ENCODE measurements at places on chromosomes 7 and 10.

GRCh38 chr10:61890430-61890829, 11.1 kb upstream of the ARID5B start:
- DNase-seq = no peak

DNA sequence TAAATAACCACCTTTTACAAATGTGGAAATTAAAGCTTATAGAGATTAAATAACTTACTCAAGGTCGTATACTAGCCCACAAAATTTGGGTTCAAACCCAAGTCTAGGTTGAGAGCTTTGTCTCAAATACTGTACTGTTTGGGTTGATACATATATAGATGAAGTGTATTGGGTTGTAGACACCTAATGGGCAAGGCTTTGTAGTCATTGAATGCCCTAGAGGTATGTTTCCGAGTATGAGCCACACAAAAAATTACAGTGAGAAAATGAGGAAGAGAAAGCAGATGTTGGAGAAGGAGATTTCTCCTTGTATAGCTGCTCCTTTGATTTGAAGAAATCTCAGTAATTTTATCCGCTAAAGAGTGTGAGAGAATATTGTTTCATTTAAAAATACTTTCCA, 60.6 kb downstream of the C1GALT1 start:
- no peak for DNase-seq

DNA sequence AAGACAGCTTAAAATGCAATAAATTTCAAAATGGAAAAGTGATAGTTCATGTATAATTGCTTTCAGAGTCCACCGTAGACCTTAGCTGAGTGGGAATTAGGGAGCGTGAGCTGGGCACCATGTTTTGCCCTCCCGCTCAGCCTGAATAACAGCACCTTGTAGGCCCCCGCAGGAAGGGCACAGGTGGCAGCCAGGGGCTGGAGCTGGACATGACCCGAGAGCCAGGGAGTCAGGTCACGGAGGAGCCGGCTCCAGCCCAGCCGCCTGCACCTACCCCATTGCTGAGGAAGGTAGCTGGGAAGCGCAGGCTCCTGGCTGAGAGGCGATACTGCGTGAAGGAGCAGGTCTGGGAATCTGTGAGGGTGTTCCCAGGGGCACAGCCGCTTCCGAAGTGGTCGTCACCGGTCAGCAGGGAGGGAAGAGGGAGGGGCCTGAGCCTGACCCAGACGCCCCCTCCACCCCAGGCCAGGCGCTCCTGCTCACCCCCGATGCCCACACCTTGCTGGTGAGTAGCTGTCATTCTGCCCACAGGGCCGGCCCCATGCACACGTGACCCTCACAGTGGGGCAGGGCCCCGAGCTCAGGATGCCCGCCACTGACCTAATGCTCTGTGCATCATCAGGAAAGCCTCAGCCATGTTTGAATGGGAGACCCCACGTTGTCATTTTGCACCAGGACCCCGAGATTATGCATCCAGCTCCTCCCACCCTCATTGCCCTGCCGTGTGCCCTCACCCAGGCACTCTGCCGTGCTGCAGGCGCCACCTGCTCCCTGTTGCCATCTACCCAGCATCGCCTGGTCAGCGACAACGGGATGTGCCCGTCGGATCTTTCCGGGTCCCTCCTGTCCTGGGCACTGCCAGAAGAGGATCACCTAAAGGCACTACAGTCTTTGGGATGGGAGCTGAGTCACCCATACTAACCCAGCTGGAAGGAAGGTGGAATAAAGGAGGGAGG, 129.2 kb upstream of the TCERG1L start:
- no peak for DNase-seq

- DNase-seq = no peak
Measured at GRCh38 chr7:110418659-110419280, 672.2 kb upstream of the LRRN3 start.

GRCh38 chr7:13602036-13602435, 387.4 kb downstream of the ETV1 start:
- DNase-seq = no peak

- no peak for DNase-seq
Measured at GRCh38 chr10:124138883-124139348, 45.5 kb upstream of the CHST15 start.

DNA sequence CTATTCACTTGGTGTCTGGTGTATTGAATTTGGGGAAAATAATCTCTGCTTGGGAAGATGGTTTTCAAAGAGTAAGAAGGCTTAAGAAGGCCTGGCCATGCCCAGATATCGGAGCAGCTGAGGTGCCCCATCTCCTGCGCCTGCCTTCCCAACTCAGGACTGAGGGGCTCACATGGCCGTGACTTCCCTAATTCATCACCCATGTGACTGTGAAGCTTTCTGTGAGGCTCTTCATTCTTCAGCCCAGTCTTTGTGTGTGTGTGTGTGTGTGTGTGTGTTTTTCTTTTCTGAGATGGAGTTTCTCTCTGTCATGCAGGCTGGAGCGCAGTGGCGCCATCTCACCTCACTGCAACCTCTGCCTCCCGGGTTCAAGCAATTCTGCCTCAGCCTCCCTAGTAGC, 53.2 kb downstream of the PROSER2 start:
- DNase-seq = no peak

DNA sequence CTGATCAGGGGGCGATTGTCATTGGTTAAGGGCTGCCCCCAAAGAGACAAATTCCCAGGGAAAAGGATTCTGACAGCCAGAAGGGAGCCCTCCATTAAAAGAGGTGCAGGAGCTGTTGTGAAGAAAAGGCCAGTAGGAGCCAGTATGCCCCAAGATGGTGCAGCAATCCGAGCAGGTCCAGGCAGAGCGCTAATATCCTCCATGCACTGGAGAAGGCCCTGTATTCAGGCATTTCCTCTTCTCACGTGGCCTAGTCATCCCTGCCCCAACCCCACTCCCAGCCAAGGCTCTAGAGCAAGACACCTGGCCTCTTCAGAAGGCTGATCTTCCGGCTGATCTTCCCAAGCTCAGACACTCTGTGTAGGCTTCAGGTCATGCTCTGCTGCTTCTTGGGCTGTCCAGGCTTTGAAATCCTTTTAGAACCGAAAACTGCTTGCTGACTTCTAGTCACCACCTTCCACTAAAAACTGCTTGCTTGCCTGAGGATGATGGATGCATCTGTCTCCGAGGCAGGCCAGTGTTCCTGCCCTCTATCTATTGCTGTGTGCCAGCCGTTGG, 77.4 kb downstream of the CYP26A1 start:
- DNase-seq = no peak

DNA sequence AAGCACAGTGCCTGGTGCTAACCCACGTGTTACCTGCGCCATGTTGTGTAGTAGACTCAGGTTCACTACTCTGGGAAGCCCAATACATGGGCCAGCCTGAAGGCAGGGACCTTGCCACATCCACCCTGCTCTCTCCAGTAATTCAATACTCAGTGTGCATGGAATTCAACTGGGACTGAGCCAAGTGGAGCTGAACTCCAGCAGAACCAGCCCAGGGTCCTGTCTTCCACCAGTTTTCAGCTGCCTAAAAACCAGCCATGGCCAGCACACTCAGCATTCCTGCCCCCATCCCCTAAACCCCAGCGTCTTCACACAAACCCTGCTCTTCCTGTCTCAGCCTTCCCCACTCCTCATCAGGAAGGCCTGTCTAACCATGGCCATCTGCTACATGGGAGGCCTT, 15.4 kb downstream of the FGF8 start:
- DNase-seq = no peak

DNA sequence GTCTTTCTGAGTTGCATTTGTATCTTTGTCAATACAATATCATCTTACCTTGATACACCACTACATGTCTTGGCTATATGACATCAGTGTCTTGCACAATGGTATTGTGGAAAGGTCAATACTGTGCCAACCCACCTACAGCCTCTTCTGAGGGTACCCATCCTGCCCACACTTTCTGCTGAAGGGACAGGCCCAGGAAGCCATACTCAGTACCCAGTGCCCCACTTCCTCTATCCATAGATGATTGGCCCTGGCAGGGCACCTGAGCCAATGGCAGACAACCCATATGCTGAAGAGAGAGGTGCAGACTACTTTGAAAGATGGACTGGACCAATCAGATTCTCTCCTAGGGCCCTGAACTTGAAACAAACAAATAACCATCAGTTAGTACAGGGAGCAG, 152.0 kb upstream of the ADO start:
- DNase-seq = no peak

- DNase-seq = no peak
Measured at GRCh38 chr7:27863880-27864279, 123.9 kb downstream of the TAX1BP1 start.

- no peak for DNase-seq
Measured at GRCh38 chr7:105046414-105046813, 32.4 kb downstream of the KMT2E start.

DNA sequence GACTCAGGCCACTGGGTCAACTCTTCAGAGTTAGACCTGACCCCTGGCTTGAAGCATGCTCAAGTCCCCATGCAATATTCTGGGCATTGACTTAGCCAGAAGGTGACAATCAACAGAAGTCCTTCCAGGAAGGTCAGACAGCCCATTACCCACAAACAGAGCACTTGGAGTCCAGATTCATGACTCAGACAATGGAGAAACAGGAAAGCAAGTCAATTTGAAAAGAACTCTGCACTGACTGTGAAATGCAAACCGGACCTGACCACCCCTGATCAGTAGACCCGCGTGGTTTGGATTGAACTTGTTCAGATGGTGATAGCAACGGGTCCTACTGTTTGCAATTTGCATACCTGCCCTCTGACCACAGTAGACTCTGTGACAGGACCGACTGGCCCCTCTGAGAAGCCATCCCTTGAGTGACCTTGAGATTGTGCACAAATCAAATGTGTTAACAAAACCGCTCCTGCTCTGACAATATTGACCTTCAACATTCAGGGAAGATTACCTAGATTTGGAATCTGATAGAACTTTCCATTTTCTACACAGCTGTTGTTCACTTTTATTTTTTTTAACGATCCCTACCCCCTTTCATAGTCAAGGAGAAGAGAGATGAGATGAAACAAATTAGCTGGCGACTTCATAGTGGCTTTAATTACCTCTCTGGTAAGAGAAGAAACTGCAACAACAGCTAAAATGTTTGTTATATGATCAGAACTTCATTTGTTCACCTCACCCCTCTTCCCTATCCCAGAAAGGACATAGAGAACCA, 138.7 kb downstream of the NRP1 start:
- no peak for DNase-seq

- DNase-seq = no peak
Measured at GRCh38 chr7:129122751-129123509, 21.6 kb upstream of the TSPAN33 start.

DNA sequence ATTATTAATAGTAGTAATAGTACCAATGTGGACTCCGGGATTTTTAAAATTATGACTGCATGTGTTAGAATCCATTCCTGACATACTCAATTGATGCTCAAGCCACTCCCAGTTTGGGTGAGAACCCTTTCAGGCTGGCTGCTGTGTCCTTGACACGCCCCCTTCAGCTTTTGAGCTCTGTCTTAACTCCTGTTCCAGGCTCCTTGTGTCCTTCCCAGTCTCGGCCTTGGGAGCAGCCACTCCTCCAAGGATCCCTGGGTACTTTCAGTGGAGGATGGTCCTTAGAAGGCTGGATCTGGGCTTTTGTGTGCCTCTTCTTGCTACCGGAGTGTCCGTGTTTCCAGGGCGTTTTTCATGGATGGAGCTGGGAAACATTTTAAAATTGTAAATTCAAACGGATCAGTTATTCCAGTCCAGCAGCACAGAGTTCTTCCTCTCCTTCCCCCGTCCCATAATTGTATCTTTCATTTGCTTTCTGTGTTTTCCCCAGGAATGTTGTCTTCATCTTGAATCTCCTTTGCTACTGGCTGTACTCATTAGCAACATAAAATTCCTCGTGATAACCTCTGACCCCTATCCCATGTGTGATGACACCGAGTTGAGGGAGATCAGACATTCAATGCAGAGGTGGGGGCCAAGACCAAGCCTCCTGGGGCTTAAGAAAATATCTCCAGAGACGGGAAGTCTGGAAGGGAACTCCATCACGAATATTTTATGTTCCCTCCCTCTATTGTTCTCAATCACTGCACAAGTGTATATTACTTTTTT, 40.0 kb upstream of the PFKFB3 start:
- no peak for DNase-seq

DNA sequence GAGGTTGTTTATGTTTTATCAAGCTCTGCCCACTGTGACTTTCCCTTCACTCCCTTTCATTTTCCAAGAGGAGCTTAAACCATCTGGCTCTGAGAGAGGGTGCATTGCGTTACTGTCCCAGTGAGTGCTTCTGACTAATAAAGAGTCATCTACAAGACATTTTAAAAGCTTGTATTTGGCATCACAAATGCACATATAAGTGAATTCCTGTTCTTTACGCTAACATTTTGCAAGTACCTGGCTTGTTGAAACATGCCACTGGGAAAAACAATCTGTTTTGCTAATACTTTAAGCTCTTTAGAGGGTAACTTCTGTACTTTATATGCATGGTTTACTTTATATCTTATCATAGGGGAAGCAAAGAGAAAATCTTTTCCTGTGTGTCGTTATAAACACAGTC, 534.6 kb upstream of the POM121L12 start:
- DNase-seq = no peak

GRCh38 chr7:92255308-92255707, 9.5 kb downstream of the ANKIB1 start:
- DNase-seq = no peak

DNA sequence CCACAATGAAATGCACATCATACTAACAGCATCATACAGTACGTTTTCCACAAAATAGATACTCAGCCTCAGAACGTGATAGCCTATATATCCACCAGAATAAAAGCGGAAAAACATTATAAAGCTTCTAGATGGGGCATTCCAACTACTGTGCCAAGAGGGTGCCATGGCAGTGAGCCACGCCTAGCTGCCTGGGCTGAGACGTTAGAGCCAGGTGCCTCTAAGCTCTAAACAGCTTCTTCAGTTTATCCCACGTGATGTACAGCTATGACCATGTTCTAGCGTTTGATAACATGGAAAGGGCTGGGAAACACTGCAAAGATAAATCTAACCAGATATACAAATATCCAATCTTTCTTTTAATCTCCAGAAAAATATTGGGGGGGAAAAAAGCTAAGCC, 17.8 kb downstream of the USP6NL start:
- DNase-seq = no peak

DNA sequence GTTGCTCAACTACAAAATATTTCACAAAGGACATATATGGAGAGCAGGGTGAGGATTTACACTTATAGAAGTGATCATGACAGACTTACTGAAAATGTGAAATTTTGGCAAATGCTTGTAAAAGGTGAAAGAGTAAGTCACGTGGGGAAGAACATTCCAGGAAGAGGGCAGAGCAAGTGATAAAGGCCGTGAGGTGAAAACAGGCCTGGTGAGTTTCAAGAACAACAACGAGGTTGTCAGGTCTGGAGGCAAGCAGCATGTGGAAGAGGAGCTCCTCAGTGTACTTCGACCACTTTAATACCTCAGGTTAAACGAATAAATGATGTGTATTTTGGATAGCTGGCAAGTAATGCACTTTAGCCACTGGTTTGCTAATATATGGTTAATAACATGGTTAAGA, 706.7 kb downstream of the PCDH15 start:
- no peak for DNase-seq

GRCh38 chr7:80078159-80078731, 56.4 kb upstream of the GNAI1 start:
- no peak for DNase-seq
